ENCODE measurements at places on chromosomes 13 and 19. TPM values are rescaled to one million over a fixed set of nuclear protein-coding genes. Genes with fewer than 3 reads are reported as not detected.

Gene RFXAP
- 1.1 TPM for polyA plus RNA-seq

DNA sequence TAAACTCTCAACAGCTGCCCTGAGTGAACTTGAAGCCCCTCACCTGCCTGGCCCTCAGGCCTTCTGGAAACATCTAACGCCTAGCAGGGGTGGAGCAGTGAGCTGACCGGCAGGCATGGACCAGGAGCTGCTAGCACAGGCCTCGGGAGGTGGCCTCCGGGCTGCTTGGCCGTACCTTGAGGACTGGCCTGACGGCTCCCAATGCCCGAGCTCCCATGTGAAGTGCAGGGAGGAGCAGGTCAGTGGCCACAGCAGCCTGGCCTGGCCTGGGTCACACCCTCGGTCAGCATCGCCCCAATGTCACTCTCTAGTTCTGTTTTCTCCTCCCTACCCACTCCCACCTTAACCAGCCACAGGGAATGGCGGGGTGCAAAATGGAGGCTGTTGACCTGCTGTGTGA is 19.0 kb downstream of the TSHZ3 start:
- no peak for DNase-seq

DNA sequence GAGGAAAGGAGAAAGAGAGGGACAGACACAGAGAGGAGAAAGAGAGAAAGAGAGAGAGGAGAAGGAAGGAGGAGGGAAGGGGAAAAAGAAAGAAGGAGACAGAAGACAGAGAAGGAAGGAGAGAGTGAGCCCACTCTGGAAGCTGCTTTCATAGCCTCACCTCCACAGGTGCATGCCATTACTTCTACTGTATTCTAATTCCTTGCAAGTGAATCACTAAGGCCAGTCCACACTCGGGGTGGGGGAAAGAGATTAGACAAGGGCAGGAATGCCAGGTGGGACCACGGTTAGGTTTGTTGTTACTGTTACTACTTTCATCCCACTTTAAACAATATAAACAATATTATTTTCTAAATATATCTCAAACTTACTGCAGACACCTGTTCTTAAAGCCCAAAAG is 684.5 kb upstream of the ARGLU1 start:
- DNase-seq, result no peak

- no peak for DNase-seq
These were observed 5.7 kb downstream of the HOOK2 start for GRCh38 chr19:12769689-12770088.

GRCh38 chr13:97460004-97460775 is 26.2 kb downstream of the RAP2A start:
- DNase-seq, result peak; percentile 5

GRCh38 chr19:48918071-48918470 is 15.4 kb upstream of the DHDH start:
- DNase-seq, result no peak

Data from CD14-positive monocyte (primary cell).